ENCODE measurements at places on chromosomes 7 and 10.

GRCh38 chr7:109224100-109224499 lies 654.4 kb downstream of the DNAJB9 start:
- DNase-seq = no peak

GRCh38 chr7:112162142-112162766 lies 43.9 kb downstream of the DOCK4 start:
- no peak for DNase-seq

DNA sequence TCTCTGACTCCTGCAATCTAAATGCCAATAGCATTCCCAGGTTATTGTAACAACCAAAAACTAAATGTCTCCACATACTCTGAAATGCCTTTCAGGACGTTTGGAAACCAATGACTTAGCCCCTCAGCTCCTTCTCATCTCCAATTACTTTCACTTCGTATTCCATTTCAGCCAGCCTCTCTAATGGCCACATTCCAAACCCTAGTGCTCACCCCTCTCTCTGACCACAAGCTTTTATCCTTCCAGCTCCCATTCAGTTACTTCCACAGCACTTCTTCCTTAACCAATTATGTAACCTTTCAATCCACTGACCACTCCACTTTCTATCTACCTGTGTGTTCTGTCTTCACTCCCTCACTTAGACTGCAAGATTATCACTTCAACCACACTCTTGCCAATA lies 4.3 kb downstream of the NOC3L start:
- DNase-seq = peak; percentile 20

DNA sequence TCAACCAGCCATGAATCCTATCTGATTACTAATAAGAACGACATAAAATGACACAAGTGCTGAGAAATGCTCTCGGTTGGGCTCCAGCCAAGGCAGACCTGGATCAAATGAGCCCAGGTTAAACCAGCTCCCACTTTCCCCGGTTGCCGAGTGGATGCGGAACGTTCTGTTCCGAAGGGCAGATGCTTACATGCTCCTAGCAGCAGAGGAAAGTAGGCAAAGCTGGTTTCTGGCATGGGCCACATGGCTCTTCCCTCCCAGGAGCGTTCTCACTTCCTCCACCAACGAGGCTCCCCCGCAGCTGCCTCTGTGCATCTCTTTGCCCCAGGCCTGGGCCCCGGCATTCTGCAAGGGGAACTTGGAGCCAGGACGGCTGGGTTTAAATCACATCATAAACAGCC lies 61.8 kb upstream of the SDK1 start:
- DNase-seq = no peak

DNA sequence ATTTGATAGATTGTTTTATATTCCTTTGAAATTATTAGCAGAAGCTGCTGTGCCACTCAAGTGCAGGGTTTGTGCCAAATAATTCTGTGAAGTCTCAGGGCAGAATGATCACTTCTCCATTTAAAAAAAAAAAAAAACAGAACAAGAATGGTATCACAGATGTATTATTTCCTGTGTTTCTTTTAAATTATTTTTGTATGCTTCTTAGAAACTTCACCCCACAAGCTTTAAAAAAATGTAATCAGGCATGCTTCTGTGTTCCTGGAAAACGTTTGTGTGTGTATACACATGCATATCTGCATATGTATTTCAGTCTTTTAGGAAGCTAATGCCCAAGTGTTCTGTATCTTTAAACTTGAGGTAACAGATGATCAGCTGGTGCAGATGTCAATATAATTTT lies 6.3 kb upstream of the CD36 start:
- no peak for DNase-seq

DNA sequence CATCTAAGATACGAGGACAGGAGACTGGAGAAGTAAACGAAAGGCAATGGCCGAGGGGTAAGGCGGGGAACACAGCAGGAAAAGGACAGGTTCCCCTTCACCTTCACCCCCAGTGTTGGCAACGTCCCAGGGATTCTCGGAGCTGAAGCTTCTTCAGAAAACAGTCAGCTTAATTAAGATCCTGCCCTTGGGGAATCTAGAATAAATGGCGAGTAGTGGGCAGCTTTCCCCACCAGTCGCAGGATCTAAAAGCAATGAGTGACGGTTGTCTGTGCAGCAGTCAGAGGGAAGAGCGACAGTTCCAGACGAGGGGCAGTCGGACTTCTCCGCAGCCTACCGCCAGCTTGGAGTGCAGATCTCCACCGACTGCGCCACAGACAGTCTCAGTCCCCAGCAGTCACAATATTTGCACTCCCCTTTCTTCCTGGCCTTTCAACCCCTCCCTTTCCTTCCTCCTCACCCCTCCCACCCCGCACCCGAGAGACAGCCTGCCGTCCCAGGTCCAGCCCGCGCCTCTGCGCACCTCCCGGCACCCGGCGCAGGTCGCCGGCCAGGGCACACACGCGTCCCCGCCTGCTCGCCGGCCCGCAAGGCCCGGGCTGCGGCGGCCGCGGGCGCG lies 10.9 kb upstream of the SP8 start:
- no peak for DNase-seq

- DNase-seq = no peak
These were observed 287.0 kb upstream of the IGFBP3 start for GRCh38 chr7:46207931-46208634.

- no peak for DNase-seq
These were observed 4.4 kb downstream of the CD36 start for GRCh38 chr7:80642871-80643270.

GRCh38 chr10:26368463-26368862 lies 69.7 kb upstream of the APBB1IP start:
- DNase-seq = no peak

GRCh38 chr7:41921453-41921981 lies 218.6 kb upstream of the INHBA start:
- DNase-seq = no peak

- no peak for DNase-seq
These were observed 112.5 kb downstream of the SVIL start for GRCh38 chr10:29522061-29522855.

- no peak for DNase-seq
These were observed 2.0 kb downstream of the TNKS2 start for GRCh38 chr10:91800182-91800581.

DNA sequence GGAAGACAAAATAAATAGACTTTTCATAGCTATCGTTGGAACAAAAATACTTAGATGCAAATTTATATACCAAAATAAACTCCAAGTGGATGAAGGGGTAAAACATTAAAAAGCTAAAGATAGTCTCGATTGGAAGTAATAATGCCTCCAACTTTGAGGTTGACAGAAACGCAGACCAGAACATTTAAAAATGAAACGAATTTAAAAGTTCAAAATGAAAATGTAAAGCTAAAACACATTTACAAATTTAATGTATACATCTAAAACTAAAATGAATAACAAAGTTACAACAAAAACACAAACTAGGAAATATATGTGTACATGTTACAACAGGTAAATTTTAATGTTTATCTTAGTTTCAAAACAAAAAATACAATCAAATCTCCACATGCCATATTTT lies 107.5 kb upstream of the AKR1E2 start:
- no peak for DNase-seq

DNA sequence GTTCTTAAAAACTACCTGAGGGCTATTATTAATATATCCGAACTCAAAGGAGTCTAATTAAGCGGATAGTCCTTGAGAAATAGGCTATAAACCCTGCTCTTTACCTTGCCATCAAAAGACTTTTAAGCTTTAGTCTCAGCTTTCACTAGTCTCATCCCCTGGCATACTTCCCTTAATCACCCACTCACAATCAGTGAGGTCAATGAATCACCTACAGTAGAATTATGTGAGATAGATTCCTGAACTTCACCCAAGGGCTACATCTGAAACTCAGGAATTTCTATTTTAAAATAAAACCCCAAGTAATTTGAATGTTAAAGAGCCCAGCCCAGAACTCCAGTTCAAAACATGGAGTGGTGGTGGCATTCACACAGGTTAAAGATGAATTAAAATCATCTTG lies 108.7 kb downstream of the ETV1 start:
- no peak for DNase-seq

GRCh38 chr7:42456267-42456666 lies 219.3 kb upstream of the GLI3 start:
- no peak for DNase-seq

- no peak for DNase-seq
These were observed 20.9 kb upstream of the KLF6 start for GRCh38 chr10:3805791-3806461.

GRCh38 chr7:158126661-158127060 lies 461.0 kb downstream of the PTPRN2 start:
- no peak for DNase-seq

DNA sequence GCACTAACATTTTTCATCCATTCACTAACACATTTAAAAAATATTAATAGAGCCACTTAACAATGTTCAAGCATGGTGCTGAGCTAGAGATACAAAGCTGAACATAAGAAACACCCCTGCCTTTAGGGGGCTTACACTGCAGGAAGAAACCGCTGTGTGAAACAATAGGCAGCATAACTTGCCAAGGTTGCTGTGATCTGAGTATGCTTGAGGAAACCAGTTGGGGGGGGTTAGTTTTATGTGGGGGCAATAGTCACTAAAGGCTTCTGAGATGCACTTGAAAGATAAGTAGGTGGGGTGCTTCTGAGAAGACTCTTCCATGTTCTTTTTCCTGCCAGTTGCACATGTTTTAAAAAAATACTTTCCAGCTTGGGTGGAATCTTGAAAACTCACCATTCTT lies 2.8 kb downstream of the RBM17 start:
- DNase-seq = no peak

DNA sequence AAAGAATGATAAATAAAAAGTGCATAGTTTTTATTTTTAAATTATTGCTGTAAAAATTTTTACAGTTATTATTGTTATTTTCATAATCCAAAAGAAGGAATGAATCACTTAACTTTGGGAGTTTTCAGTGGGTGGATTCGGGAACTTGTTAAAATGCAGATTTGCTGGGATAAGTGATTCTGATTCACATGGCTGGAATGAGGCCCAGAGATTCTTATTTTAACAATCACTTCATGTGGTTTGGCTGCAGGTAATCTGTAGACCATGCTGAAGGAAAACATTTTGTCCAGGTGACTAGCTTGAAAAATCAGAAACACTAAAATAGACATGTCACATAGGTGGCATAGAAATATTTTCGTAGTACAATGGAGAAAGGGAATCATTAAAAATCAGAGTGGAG lies 13.9 kb downstream of the CROT start:
- DNase-seq = no peak

DNA sequence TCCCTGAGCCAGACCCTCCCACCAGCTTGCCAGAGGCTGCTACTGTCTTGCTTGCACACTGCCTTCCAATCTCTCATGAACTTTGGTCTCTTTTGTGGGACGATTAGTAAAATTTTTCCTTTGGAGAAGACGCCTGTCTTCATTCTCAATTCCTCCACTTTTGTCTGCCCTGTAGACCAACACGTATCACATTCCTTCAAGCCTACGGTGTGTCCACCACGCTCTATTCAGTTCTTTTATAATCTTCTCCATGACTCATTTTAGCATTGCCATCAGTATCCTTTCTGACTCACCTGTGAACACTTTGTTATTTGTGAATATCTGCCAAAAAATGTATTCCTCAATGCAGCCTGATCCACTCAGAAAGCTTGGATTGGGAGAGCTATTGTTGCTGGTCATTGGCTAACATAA lies 1.4 kb downstream of the GIMAP5 start:
- DNase-seq = no peak

- DNase-seq = no peak
These were observed 230.7 kb upstream of the FZD1 start for GRCh38 chr7:91033574-91033973.

GRCh38 chr7:44911911-44912310 lies 26.6 kb upstream of the PURB start:
- DNase-seq = no peak

DNA sequence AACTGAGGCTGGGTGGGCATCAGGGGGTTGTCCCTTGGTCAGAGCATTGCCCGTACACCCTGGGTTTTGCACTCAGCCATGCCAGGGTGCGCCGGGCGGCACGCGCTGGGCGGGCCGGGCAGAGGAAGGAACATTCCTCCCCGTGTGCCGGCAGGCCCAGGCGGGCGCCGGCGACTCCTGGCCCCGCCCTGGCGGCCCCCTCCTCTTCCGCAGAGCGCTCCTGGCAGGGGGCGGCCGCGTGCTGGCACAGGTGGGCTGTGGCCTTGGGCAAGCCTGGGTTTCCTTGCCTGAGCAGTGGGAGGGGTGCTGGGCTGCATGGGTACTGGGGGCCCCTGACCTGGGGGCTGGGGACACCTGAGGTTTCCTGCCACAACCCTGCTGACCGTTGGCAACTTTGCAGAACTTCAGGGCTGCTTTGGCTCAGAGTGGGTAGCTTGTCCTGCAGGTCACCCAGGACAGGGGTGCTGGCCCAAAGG lies 3.9 kb downstream of the LFNG start:
- no peak for DNase-seq

- no peak for DNase-seq
These were observed 23.4 kb downstream of the AIFM2 start for GRCh38 chr10:70109064-70109729.

DNA sequence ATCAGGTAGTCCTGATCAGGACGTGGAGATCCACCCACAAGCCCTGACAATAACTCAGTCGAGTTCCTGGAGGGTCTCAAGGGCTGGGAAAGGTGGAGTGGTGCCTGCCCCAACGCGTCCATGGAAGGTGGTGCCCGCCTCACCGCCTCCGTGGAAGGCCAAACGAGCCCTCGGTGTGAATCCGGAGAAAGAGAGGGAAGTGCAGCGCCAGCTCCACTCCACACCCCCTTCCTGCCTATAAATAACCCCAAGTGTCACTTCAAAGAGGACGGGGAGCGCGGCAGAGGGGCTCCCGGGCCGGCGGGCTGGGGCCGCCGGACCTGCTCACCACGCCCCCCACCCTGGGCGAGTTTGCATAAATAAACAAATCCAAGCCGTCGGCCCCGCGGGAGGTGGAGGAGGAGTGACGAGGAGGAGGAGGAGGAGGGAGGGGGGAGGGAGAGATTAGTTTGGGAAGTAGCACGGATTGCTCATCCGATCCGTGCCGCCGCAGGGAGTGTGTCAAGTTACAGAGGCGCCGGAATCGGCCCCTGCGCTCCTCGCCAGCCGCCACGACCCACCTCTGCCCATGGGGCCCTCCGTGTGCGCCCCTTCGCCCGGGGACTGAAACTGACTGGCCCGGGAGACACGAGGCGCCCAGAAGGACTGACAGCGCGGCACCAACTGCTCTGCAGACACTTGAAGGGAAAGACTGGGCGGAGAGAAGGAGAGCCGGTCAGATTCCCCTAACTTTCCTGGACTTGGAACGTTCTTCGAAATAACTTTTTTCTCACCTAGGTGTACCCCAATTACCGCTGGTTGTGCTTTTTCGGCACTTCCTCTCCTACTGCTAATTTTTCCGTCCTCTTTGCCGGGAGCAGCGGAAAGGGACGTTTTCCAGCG lies at the start of gene COL13A1:
Gene COL13A1 (plus strand): TSS at position 473 of the 882 bp plus-strand sequence. CDS start 518 bp downstream, outside the sequence.
- DNase-seq = peak; percentile 71
